NCI-H1105 treated with DMSO at 0.1 percent for 48 hours (cell line): ENCODE measurements at places on chromosomes 4 and X.

DNA sequence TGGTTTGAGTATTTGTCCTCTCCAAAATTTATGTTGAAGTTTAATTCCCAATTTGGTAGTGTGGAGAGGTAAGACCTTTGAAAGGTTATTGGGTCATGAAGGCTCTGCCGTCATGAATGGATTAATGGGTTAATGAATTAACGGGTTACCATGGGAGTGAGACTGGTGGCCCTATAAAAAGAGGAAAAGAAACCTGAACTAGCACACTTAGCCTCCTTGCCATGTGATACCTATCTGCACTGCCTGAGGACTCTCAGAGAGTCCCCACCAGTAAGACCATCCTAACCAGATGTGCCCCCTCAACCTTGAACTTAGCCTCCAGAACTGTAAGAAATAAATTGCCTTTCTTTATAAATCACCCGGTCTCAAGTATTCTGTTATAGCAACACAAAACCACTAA lies 39.3 kb downstream of the PAGE1 start:
- no peak for DNase-seq

- DNase-seq, result no peak
These were observed 32.0 kb downstream of the HAND2 start for GRCh38 chr4:173498023-173498422.

DNA sequence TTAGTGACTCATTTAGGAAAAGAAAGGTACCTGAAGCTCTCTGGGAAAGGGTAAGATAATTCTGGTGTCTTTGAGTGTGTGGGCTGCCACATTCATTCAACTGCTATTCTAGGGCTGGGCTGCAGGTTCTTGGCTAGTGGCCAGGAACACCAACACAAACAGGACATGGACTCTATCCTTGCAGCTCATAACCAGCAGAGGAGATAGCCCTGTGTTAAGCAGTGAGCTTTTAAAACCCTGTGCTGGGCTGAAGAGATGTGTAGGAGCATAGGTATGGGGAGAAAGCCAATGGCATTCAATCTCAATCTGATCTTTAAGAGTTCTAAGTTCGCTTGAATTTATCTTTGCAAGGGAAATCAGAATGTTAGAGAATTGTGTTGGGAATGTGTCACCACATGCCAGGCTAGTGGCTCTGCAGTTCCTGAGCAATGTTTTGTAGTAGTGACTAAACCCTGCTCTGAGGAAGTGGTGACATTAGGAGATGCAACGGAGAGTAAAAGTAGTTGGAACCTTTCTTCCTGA lies 39.2 kb downstream of the SGMS2 start:
- no peak for DNase-seq

GRCh38 chrX:83829874-83830273 lies 31.1 kb upstream of the CYLC1 start:
- DNase-seq, result no peak

GRCh38 chr4:158929939-158930638 lies 161.3 kb downstream of the FNIP2 start:
- no peak for DNase-seq

DNA sequence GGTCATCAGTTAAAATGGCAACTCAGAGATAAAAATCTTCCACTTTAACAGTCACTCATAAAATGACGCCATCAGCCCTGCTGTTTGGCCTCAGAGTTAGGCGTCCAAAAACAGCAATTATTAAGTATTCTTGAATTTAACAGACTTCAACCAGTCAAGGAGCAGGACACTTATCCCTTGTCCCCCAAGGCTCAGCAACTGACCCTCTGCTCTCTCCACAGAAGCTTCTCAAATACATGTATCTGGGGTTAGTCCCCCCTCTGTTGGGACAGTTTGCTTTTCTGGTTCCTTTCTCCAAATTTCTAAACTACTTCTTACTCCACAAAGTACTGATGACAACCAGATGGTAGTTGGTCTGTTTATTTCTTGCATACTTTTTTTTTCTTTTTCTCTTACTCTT lies 54.4 kb downstream of the SOD3 start:
- DNase-seq, result no peak

GRCh38 chrX:134423606-134424005 lies 36.4 kb upstream of the HPRT1 start:
- peak; percentile 12 for DNase-seq

DNA sequence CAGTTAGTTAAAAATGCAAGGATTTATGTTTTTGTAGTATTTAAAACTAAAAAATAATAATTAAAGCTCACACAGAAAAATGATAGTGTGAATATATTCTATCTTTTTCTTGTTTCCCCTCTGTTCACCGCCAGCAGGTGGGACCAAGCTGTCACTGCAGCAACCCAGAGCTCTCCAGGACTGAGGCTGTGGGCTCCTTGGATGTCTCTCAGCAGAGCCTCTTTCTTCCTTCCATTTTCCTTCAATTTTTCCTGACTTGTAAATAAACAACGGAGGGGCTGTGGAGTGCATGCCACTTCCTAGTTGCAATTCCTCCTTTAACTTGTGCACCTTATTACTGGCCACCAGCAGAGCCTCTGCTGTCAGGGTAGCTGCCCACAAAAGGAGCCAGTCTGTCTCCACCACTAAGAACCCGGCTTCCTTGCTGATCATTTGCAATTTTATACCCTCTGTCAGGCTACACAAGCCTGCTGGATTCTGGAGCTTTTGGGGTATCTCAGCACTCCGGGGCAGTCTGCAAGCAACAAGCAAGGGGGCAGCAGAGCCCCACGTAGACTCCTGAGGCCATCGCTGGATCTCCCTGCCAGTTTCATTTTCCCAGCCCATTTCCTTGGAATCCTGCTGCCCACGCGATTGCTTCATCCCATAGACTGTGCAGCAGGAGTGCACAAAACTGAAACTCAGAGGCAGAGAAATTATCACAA lies 1467.4 kb downstream of the C4orf33 start:
- DNase-seq, result peak; percentile 0

- DNase-seq, result no peak
These were observed 107.1 kb upstream of the C1GALT1C1 start for GRCh38 chrX:120736989-120737388.
